ENCODE measurements at places on chromosomes 12 and 14.
A peak's percentile ranks its signal among the peaks of the same experiment; 100 is the strongest.

GRCh38 chr12:130201037-130201436 is 38.8 kb downstream of the FZD10 start:
- no peaks in the 10 kb centered on the region for H3K27me3 ChIP-seq
- H3K4me3 ChIP-seq: no peak overlapping the region
- H3K36me3 ChIP-seq: no peaks in the 10 kb centered on the region
- H3K27ac ChIP-seq: no peak overlapping the region
- no peaks in the 10 kb centered on the region for H3K4me1 ChIP-seq

GRCh38 chr14:23568600-23569331 is 1.2 kb upstream of the AP1G2 start:
- no peaks in the 10 kb centered on the region for H3K36me3 ChIP-seq
- peak; percentile 25 for DNase-seq
- H3K27me3 ChIP-seq: no peaks in the 10 kb centered on the region
- H3K4me1 ChIP-seq: peaks cover 13% of the 10 kb centered on the region
- H3K27ac ChIP-seq: peak overlapping the region; percentile 88

GRCh38 chr14:100604121-100604501 is 16.9 kb upstream of the BEGAIN start:
- no peaks in the 10 kb centered on the region for H3K36me3 ChIP-seq
- H3K27ac ChIP-seq: no peak overlapping the region
- DNase-seq: no peak

DNA sequence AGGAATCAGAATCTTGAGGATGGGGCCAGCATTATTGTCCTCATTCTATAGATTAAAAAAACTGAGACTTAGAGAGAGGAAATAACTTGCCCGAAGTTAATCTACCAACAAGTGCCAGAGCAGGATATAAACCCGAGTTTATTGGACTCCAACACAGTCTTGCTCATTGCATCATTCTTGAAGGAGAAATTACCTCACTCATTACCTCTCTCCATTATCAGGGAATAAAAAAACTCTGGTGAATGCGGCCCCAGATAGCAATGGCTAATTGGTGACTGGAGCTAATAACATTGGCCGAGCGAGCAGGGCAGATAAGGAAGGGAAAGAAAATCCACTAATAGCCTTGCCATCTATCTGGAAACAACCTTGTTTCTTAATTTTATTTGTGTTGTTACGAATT is 24.7 kb upstream of the TMED10 start:
- H3K4me3 ChIP-seq: no peak overlapping the region
- no peaks in the 10 kb centered on the region for H3K27me3 ChIP-seq
- no peaks in the 10 kb centered on the region for H3K36me3 ChIP-seq
- no peak for DNase-seq
- H3K4me1 ChIP-seq: no peaks in the 10 kb centered on the region
- peak overlapping the region; percentile 87 for H3K27ac ChIP-seq

- H3K4me1 ChIP-seq: no peaks in the 10 kb centered on the region
- no peak overlapping the region for H3K27ac ChIP-seq
- H3K27me3 ChIP-seq: no peaks in the 10 kb centered on the region
- H3K36me3 ChIP-seq: no peaks in the 10 kb centered on the region
- H3K4me3 ChIP-seq: no peak overlapping the region
Observed at GRCh38 chr12:104649217-104649824, 192.6 kb downstream of the CHST11 start.

DNA sequence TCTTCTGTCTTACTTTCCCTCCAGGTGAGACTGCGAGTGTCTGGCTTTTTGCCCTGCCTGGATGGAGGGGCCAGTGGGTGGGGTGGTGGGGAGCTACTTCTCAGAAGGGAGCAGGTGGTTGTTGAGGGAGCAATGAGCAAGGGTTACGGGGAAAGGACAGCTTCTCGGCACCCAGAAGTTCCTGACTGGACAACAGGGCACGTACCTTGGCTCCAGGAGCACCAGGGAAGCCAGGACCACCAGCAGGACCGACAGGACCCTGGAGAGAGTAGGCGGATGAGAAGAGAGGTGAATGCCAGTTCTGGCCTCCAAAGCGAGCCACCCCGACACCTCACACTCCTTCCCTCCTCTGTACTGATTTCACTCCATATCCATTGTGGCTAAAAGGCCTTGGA is 15.3 kb downstream of the COL2A1 start:
- H3K36me3 ChIP-seq: no peaks in the 10 kb centered on the region
- H3K27me3 ChIP-seq: no peaks in the 10 kb centered on the region
- H3K4me3 ChIP-seq: no peak overlapping the region
- no peak for DNase-seq

DNA sequence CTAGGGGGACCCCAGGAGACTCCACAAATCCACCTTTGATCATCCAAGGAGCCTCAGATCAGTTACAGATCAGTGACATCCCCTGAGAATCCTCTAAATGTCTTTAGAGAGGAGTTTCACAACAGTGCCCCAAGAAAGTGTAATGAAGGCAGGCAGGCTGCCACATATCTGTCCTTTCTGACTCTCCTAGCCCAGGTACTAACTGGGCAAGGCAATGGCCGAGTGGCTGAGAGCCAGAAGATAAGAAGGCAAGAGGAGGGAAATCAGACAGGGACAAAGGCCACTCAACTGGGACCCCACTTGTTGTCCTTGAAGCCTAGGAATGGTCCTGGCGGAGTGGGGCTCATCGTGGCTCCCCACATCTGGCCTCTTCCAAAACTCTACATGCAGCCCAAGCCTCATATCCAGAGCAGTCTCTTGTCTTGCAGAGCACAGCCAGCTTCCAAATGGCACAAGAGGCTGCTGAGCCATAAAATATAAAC is 11.6 kb downstream of the ACTN1 start:
- peaks cover 87% of the 10 kb centered on the region for H3K4me1 ChIP-seq
- peak overlapping the region; percentile 99 for H3K27ac ChIP-seq
- DNase-seq: no peak
- no peaks in the 10 kb centered on the region for H3K27me3 ChIP-seq
- no peak overlapping the region for H3K4me3 ChIP-seq

DNA sequence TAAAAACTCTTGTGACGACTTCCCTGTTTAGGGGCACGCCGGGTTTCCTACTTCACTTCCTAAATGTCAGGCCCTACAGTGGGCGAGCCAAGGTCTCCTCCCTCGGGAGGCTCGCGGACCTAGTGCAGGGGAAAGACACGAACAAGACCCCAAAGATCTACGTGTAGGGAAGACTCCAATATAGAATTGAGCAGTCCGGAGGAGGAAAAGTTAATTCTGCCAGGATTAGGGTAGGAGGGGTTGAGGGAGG is 564 bp downstream of the ATXN3 start:
- no peaks in the 10 kb centered on the region for H3K4me1 ChIP-seq
- peak; percentile 41 for DNase-seq
- H3K36me3 ChIP-seq: no peaks in the 10 kb centered on the region
- H3K27ac ChIP-seq: peak overlapping the region; percentile 98
- no peaks in the 10 kb centered on the region for H3K27me3 ChIP-seq
- peak overlapping the region; percentile 85 for H3K4me3 ChIP-seq

- peak overlapping the region; percentile 90 for H3K27ac ChIP-seq
- no peaks in the 10 kb centered on the region for H3K36me3 ChIP-seq
- no peak overlapping the region for H3K4me3 ChIP-seq
- H3K27me3 ChIP-seq: no peaks in the 10 kb centered on the region
- DNase-seq: no peak
Observed at GRCh38 chr14:69667938-69668335, 56.5 kb downstream of the SUSD6 start.

- H3K27ac ChIP-seq: peak overlapping the region; percentile 6
- no peaks in the 10 kb centered on the region for H3K4me1 ChIP-seq
- H3K4me3 ChIP-seq: no peak overlapping the region
- no peaks in the 10 kb centered on the region for H3K27me3 ChIP-seq
- DNase-seq: no peak
- H3K36me3 ChIP-seq: no peaks in the 10 kb centered on the region
Observed at GRCh38 chr12:111437816-111438454, 32.2 kb downstream of the SH2B3 start.

- no peaks in the 10 kb centered on the region for H3K4me1 ChIP-seq
- no peaks in the 10 kb centered on the region for H3K36me3 ChIP-seq
- H3K27ac ChIP-seq: no peak overlapping the region
- DNase-seq: no peak
- H3K4me3 ChIP-seq: no peak overlapping the region
Observed at GRCh38 chr12:58502226-58502625, 418.1 kb downstream of the LRIG3 start.

- H3K4me1 ChIP-seq: no peaks in the 10 kb centered on the region
- H3K36me3 ChIP-seq: no peaks in the 10 kb centered on the region
- no peak overlapping the region for H3K4me3 ChIP-seq
- H3K27ac ChIP-seq: no peak overlapping the region
- no peaks in the 10 kb centered on the region for H3K27me3 ChIP-seq
Observed at GRCh38 chr14:100861937-100862247, 36.0 kb downstream of the MEG3 start.

GRCh38 chr12:56118688-56119357 is 757 bp downstream of the ZC3H10 start:
- peak overlapping the region; percentile 80 for H3K4me3 ChIP-seq
- H3K27me3 ChIP-seq: no peaks in the 10 kb centered on the region
- no peak for DNase-seq

DNA sequence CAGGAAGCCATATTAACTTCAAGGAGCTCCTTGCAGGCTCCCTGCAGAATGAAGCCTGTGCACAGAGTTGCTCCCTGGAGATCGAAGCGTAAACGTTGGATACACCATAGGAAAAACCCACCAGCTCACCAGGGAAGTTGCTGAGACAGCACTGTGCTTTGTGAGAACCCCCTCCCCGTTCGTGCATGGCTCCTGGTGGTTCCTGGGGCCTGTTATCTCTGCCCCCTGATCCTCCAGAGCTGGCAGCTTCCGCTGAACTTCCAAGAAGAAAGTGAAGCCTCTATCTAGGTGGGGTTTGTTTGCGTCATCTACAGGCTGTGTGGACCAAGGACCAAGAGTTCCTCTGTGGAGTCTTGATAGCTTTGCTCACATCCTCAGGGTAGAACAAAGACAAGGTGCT is 2.4 kb upstream of the CCDC85C start:
- no peak for DNase-seq
- H3K27ac ChIP-seq: no peak overlapping the region
- H3K36me3 ChIP-seq: no peaks in the 10 kb centered on the region
- H3K27me3 ChIP-seq: no peaks in the 10 kb centered on the region

GRCh38 chr14:34583525-34583924 is 44.0 kb upstream of the EAPP start:
- H3K27ac ChIP-seq: no peak overlapping the region
- DNase-seq: no peak
- H3K36me3 ChIP-seq: no peaks in the 10 kb centered on the region
- H3K4me1 ChIP-seq: no peaks in the 10 kb centered on the region
- H3K27me3 ChIP-seq: no peaks in the 10 kb centered on the region
- no peak overlapping the region for H3K4me3 ChIP-seq

GRCh38 chr14:26173581-26174110 is 424.2 kb downstream of the NOVA1 start:
- H3K4me3 ChIP-seq: no peak overlapping the region
- H3K36me3 ChIP-seq: no peaks in the 10 kb centered on the region
- no peaks in the 10 kb centered on the region for H3K4me1 ChIP-seq
- H3K27me3 ChIP-seq: no peaks in the 10 kb centered on the region
- no peak overlapping the region for H3K27ac ChIP-seq

- DNase-seq: no peak
- H3K27ac ChIP-seq: no peak overlapping the region
- H3K4me3 ChIP-seq: no peak overlapping the region
- peaks cover 10% of the 10 kb centered on the region for H3K36me3 ChIP-seq
Observed at GRCh38 chr12:62542814-62543213, 76.2 kb downstream of the MON2 start.

DNA sequence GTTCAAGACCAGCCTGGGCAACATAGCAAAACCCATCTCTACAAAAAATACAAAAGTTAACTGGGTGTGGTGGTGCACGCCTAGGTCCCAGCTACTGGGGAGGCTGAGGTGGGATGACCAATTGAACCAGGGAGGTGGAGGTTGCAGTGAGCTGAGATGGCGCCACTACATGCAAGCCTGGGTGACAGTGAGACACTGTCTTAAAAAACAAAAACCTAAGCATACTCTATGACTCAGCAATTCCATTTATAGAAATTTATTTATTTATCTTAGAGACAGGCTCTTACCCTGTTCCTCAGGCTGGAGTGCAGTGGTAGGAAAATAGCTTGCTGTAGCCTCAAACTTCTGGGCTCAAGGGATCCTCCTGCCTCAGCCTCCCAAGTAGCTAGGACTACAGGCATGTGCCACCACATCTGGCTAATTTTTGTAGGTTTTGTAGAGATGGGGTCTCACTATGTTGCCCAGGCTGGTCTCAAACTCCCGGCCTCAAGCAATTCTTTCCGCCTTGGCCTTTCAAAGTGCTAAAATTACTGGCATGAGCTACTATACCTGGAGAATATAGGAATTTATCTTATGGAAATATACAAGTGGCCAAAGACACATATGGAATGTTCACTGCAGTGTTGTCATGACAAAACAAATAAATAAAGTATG is 43.3 kb downstream of the NCKAP5L start:
- no peak overlapping the region for H3K4me3 ChIP-seq
- H3K27me3 ChIP-seq: no peaks in the 10 kb centered on the region
- no peak for DNase-seq
- no peaks in the 10 kb centered on the region for H3K4me1 ChIP-seq
- H3K36me3 ChIP-seq: no peaks in the 10 kb centered on the region

GRCh38 chr14:99552572-99553216 is 51.3 kb downstream of the CCDC85C start:
- H3K27ac ChIP-seq: no peak overlapping the region
- H3K27me3 ChIP-seq: no peaks in the 10 kb centered on the region
- no peaks in the 10 kb centered on the region for H3K36me3 ChIP-seq
- no peak for DNase-seq
- peaks cover 22% of the 10 kb centered on the region for H3K4me1 ChIP-seq

DNA sequence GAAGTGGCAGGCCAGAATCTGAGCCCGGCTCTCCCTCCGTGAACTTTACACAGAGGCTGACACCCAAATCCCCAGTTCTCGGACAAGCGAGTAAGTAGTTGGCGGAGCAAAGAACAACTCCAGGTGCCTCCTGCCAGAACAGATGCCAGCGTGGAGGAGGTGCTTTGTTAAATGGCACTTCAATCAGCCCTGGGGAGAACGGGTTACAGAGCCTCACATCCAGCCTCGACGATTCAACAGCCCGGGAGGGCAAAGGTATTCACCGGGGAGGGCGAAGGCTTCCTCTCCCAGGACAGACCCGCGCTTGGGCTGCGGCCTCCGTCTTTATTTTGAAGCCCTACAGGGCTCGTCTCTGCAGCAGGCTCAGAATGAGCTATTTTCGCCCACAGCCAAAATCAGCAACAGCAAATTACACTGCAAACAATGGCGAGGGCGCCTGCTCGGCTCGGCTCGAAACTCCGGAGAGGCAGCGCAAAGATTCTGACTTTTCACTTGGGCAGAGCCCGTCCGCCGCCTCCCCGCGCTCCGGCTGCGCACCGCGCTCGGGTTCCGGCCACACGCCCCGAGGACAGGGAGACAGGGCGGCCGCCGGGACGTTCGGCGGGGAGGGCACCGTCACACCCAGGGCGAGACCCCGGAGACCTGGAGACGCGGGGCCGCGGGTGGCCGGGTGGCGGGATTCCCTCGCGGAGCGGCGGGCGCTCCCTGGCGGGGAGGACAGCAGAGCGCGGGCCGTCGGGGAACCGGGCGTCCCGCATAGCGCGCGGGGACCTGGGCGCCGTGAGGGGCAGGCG is 811 bp downstream of the TMCC3 start:
- H3K4me3 ChIP-seq: peak overlapping the region; percentile 85
- no peaks in the 10 kb centered on the region for H3K27me3 ChIP-seq
- H3K36me3 ChIP-seq: no peaks in the 10 kb centered on the region
- DNase-seq: peak; percentile 60
- no peaks in the 10 kb centered on the region for H3K4me1 ChIP-seq
- H3K27ac ChIP-seq: peak overlapping the region; percentile 84

Data from breast epithelium (tissue), 4 donors.